ENCODE measurements at places on chromosomes 7 and 10. TPM values are rescaled to one million over a fixed set of nuclear protein-coding genes. Genes with fewer than 3 reads are reported as not detected.

The AASS gene
- total RNA-seq: 41.9 TPM

The UCN3 gene
- total RNA-seq: not detected

The ITGB8 gene
- 0.69 TPM for total RNA-seq

GRCh38 chr10:77240041-77240652 is 397.5 kb downstream of the KCNMA1 start:
- no peak overlapping the region for H3K4me3 ChIP-seq
- no peak overlapping the region for H3K27ac ChIP-seq
- H3K27me3 ChIP-seq: peaks cover 1% of the 10 kb centered on the region
- no peaks in the 10 kb centered on the region for H3K4me1 ChIP-seq
- H3K36me3 ChIP-seq: no peaks in the 10 kb centered on the region
- DNase-seq: no peak

DNA sequence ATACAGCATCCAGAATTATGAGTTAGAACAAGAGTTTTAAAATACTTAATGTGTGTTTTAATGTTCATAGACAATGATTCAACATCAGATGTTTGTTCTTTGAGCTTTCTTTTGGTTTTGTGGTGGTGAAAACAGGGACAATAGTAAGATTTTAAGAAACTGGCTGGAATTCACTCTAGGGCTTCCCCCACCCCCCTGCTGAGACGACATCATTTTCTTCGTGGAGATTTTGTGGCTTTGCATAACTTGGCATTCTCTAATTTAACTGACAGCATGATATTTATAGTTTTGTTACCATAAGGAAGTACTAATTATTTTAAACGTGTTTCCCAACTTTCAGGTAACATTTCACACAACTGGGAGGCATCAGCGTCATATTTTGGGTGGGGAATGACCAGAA is 184.1 kb downstream of the BICC1 start:
- no peak overlapping the region for H3K4me3 ChIP-seq
- H3K36me3 ChIP-seq: no peaks in the 10 kb centered on the region
- H3K27me3 ChIP-seq: peaks cover 3% of the 10 kb centered on the region
- H3K4me1 ChIP-seq: no peaks in the 10 kb centered on the region
- no peak overlapping the region for H3K27ac ChIP-seq

DNA sequence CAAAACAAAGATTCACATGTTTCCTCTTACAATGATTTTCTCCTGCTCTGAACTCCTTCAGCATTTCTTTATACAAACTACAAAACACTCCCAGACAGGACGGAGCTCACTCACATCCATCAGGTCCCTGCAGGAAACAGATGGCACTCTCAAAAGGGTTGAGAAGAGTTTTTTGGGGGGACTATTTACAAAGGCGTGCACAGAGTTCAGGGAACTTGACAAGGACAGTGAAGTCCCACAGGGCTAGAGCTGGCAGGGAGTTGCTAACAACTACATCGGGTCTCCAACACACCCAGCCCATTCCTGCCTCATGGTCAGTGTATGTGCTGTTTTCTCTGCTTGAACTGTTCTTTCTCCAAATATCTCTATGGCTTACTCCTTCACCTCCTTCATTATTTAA is 24.7 kb upstream of the YAE1 start:
- no peaks in the 10 kb centered on the region for H3K36me3 ChIP-seq
- H3K4me1 ChIP-seq: peaks cover 18% of the 10 kb centered on the region
- peak overlapping the region; percentile 42 for H3K27ac ChIP-seq
- H3K4me3 ChIP-seq: no peak overlapping the region

DNA sequence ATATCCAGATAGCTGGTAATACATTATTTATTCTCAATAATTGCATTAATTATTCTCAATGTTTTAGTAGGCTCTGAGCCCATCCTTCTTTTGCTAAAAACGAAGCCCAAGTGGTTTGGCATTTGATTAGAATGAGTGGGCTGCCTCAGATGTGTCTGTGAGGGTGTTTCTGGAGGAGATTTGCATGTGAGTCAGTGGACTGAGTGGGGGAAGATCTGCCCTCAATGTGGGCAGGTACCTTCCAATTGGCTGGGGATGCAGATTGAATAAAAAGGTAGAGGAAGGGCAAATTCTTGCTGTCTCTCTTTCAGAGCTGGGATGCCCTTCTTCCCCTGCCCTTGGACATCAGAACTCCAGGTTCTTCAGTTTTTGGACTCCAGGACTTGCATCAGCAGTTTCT is 290.6 kb upstream of the SMIM30 start:
- no peak overlapping the region for H3K4me3 ChIP-seq
- no peaks in the 10 kb centered on the region for H3K36me3 ChIP-seq
- no peak for DNase-seq
- H3K27ac ChIP-seq: no peak overlapping the region

DNA sequence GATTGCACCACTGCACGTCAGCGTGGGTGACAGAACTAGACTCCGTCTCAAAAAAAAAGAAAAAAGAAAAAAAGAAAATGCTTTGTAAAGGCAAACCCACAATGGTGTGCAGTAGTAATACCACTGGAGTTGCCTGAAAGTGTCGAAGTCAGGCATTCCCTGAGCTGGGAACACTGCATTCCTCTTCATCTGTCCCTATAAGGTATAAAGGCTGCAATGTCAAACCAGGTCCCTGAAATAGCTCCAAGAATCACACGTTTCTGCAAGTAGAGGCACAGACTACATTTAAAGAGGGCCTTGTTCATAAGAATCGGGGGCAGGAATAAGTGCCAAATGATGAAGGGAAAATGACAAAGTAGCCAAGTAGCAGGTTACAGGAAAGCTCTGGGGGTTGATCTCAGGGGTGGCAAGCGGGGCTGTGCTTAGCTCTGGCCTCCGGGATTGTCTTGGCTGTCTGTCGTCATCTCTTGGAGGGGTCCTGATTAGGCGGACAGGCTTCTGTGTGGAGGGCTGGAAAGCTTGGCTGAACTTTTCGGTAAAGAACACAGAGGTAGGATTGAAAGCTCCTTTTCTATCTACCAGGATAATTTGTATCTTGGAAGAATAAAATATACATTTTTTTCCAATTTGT is 109.1 kb downstream of the PFKFB3 start:
- no peaks in the 10 kb centered on the region for H3K4me1 ChIP-seq
- peaks cover 3% of the 10 kb centered on the region for H3K27me3 ChIP-seq
- H3K27ac ChIP-seq: no peak overlapping the region

DNA sequence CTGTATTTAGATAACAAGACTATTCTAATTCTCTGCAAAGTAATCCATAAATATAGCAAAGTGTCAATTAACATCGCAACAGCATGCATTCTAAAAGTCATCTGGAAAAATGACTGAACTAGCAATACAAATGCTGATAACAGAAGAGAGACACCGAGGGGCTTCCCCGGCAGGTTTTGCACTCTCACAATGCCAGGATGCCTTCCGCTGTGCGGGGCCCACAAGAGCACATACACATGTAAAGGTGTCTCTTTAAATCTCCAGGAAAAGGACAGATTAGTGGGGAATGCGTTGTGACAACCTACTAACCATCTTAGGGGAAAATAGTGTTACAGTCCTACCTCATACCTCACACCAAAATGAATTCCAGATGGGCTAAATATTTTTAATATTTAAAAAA is 86.9 kb downstream of the CXCL12 start:
- no peaks in the 10 kb centered on the region for H3K4me1 ChIP-seq
- no peaks in the 10 kb centered on the region for H3K36me3 ChIP-seq
- H3K27me3 ChIP-seq: no peaks in the 10 kb centered on the region
